Activated CD8-positive, alpha-beta memory T cell treated with anti-CD3 and anti-CD28 coated beads for 1 hour (primary cell): ENCODE measurements at places on chromosomes 13 and 19.

DNA sequence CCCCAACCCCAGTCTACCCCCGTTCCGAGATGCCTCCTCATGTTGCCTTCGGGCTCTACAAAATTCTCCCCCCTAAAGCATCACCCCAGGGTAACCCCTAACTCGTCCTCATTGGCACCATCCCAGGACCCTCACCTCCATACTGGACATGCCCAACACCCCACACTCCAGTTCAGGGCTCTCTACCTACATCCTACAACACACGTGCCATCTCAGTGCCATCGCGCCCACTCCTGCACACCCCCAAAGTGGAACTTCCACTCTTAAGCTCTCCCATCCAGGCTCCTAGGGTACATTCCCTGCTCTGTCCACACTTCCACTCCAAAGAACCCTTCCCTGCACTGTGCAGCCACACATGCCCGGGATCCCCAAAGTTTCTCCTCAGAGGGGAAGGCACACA, 827 bp upstream of the FKRP start:
- DNase-seq = no peak

DNA sequence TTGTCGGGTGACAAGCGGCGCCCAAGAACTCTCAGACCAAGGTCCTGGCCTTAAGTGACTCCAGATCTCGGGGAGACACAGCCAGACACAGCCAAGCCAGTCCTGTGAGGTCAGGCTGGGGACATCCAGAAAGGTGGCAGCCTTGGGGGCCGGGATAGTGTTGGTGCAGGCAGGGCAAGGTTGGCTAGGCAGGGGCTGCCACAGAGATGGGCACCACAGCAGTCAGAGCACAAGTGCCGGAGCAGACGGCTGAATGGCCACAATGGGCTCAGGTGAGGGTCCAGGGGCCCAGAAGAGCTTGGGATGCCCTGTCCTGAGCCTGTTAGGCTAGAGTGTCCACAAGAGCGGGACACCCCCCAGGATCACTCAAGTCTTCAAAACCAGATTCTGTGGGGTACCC, 32.2 kb downstream of the MAU2 start:
- no peak for DNase-seq

GRCh38 chr19:40726279-40726678, 9.4 kb downstream of the ITPKC start:
- no peak for DNase-seq

DNA sequence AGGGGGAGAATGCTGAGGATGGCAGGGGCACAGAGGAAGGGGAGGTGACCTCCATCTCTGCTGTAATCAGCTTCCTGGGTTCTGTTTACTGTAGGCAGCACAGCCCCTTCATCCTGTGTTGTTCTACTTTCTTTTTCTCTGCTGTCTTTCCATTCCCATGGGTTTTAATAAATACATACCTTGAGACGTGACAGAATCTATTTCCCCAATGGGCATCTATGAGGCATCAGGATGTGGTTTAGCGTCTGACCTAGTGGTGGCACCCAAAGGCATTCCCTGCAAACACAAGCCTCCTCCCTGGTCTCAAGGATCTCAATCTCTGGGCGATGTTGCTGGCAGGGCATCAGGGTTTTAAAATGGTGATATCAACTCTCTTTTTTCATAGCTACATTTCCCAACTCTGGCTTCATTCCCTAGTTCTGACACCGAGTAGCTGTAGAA, 60.8 kb downstream of the ALOX5AP start:
- no peak for DNase-seq

DNA sequence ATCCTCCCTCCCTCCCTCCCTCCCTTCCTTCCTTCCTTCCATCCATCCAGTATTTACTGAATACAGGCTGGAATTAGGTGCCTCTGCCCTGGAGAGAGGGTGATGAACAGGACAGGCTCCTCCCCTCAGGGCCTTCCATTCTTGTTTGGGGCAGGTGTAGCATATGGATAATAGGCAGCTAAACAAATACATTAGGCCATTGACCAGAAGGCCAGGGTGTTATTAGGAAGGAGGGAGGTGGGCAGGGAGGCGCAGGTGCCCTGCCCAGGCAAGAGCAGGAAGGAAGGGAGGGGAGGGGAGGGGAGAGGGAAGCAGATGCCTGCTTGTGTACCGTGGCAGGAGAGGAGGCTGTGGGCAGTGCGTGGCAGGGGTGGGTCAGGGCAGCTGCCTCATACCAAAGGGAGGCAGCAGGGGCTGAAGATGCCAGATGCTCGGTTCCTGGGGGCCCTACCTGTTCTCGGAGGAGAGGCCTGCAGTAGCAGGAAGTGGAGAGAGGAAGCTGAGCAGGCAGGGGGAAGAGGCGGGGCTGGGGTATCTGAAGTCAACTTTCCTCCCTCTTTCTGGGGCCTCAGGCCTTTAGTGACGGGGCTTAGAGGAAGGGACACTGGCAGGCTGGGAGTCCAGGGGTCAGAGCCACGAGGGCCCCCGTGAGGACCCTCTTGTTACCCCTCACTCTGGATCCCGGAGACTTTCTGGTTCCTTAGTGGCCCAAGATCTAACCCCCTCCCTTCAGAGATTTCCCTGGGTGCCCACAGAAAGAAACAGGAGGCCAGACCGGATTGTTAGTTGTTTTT, at the start of gene RINL:
RINL (minus strand) TSS at position 495 of the 794 bp plus-strand sequence. CDS start 1,533 bp downstream, outside the sequence.
- DNase-seq = peak; percentile 32

DNA sequence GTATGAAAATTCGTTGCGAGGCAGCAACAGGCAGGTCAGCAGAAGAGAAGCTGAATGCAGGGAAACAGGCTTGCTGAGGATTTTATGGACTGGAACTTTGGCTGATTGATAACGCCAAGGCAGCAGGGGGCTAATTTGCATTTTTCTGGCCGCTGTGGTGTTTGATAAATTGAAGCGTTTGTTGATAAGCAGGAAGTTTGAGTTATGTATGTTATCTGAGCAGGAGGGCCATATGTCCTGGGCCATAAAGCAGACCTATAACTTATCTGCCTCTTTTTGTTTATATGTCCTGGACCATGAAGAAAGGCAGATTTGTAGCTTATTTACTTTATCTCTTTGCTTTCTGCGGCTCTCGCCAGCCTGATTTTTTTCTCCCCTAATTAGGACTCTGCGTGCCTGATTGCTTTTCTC, 65.9 kb downstream of the ZNF627 start:
- DNase-seq = no peak

GRCh38 chr13:109745060-109745459, 41.3 kb downstream of the IRS2 start:
- DNase-seq = no peak

- no peak for DNase-seq
Observed at GRCh38 chr13:24233351-24233901, 72.9 kb downstream of the SPATA13 start.

- no peak for DNase-seq
Observed at GRCh38 chr19:40144151-40144550, 47.1 kb upstream of the MAP3K10 start.

GRCh38 chr13:102018716-102019115, 383.1 kb downstream of the FGF14 start:
- DNase-seq = no peak

DNA sequence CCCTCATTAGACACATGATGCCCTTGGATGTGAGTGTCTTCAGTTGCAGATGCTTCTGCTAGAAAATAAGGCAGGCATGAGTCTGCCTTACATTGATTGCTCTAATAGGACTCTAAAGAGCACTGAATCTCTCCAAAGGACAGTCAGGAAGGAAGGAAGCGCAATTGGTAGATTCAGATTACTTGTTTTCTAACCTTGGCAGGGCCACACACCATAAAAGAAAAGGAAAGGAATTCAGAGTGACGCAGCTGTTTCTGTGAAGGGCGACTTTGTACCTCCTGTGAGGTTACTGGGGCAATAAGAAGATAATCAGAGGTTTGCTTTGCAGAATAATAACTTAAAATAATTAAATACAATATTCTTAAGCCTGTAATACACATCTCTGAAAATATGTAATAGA, 48.0 kb downstream of the FRY start:
- no peak for DNase-seq

DNA sequence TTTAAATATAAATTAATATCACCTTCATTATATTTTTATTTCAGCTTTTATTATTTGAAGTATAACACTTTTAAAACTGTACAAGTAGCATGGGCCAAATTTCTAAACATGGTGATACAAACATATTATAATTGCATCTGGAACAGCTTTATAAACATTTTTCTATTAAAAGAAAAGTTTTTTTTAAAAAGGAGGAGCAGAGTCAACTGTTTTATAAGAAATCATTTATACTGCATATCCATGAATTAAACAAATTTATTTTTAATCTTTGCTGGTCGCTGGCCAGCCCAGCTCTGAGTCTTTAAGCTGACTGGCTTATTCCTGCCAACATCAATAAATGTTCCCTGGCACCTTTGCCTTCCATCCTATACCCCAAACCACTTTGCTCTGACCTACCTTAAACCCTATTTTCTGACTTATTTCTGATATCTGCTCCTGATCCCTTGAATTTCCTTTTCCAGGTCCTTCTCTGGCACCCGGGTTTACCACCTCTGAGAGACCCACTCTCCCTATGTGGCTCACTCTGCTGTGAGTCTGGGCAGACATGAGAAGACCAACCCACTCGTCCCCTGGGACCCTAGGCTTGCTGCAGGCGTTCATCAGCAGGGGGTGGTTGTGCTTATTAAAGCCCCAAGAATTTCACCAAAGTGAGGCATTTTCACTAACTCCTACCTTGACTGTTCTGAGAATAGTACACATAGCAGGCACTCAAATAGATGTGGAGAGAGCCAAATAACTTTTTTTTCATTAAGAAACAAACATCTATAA, 220.3 kb downstream of the KLF12 start:
- DNase-seq = no peak

GRCh38 chr19:14433554-14434501, 722 bp downstream of the PKN1 start:
- DNase-seq = no peak

- DNase-seq = no peak
Observed at GRCh38 chr19:39195755-39196154, 1.0 kb upstream of the NCCRP1 start.

DNA sequence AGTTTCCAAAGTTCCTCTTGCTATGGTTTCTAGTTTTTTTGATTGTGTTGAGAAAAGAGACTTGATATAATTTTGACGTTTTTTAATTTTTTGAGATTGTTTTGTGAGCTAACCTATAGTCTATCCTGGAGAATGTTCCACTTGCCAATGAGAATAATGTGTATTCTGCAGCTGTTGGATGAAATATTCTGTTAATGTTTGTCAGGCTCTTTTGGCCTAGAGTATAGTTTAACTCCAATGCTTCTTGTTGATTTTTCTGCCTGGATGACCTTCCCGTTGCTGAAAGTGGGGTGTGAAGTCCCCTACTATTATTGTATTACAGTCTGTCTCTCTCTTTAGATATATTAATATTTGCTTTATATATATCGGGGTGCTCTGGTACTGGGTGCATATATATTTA, 40.0 kb downstream of the RASA3 start:
- no peak for DNase-seq

GRCh38 chr13:22063416-22064124, 392.7 kb downstream of the FGF9 start:
- no peak for DNase-seq

GRCh38 chr19:13008926-13009787, 13.9 kb downstream of the NFIX start:
- DNase-seq = no peak

DNA sequence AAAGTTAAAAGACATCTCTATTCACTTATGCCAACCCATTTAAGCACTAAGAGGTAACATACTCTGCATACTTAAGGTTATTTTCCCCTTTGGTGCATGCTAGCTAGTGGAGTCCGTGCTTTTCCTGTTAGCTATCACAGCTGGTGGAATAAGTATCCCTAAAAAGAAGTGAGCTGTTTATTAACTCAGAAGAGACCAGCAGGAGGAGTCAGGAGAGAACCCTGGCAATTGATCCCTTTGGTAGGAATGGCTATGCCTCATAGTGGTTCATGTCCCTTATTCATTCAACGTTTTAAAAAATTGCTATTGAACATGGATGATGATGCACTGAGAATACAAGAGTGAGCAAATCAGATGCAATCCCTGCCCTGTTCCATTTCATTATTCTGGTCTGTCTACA, 12.4 kb upstream of the NEK5 start:
- no peak for DNase-seq

DNA sequence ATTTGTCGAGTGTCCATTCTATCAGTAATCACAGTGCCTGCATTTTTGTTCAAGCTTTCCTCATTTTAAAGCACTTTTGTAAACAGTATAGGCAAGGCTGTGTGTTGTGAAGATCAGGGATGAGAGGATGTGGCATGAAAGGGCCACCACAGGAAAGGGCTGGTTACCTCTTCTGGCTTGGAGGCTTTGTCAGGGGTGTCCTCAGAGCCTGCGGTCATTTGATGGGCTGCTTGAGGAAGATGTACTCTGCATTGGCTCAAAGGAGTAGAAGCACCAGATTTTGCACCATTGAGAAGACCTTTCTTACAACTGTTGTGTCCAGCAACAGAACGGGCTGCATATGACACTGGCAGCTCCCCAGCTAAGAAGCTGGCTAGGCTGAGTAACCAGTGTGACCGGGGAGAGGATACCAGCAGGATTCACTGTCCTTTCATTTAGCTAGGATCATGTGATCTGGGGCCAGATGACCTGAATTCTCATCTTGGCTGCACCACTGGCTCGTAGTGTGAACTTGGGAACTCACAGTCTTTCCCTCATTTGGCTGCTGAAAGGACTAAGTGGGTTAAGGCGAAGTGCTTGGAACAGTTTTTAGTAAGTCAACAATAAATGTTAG, 380.2 kb downstream of the FGF9 start:
- no peak for DNase-seq

DNA sequence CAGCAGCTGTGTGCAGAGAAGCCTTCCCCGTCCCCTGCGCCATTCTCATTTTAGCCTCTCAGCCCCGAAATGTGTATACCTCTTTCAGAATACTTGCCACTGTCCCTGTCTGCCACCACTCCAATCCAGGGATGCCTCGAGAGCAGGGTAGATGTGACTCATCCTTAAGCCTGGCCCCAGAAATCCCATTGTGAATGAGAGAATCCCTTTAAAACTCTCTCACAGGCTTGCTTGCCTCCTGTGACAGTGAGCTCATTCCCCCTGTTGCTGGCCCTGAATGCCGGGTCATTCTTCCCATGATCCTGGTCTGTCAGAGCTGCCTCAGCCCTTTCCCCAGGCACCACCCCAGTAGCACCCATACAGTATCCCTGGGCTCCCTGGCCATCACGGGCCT, 9.6 kb downstream of the AP2A1 start:
- no peak for DNase-seq

DNA sequence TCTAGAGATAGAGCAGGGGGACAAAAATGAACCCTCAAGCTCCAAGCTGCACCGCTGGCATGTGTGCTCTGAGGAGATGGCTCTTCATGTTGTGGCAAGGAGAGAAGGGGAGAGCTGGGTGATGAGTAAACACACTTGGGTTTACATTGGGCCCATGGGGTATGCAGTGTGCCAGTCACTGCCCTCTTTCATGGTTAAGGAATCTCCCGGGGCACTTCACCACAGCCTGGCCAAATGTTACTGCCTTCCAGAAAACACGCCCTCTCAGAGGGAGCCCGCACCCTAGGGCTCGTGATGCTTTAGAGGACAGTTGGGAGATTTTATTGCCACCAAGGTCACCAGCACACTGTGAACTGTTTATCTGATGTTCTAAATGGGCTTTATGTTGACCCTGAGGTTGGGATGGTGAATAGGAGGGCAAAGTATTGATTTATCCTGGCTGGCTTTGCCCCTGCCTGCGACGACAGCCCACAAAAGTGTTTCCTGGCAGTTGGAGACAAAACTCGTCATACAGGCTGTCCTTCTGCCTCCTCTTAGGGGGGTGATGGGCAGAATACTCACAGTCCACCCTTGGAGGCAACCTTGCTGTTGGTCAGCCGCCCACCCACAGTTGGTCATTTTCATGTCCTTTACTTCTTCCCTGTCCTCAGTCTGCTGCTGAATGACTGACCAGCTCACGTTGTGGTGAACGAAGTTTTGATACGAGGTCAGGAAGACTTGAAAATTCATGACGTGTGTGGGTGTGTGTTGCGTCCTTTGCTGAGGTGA, 156.9 kb downstream of the STK24 start:
- DNase-seq = no peak

GRCh38 chr13:28636677-28637317, 22.1 kb upstream of the POMP start:
- no peak for DNase-seq
